ENCODE measurements at places on chromosomes 7 and 10.
A peak's percentile ranks its signal among the peaks of the same experiment; 100 is the strongest.

DNA sequence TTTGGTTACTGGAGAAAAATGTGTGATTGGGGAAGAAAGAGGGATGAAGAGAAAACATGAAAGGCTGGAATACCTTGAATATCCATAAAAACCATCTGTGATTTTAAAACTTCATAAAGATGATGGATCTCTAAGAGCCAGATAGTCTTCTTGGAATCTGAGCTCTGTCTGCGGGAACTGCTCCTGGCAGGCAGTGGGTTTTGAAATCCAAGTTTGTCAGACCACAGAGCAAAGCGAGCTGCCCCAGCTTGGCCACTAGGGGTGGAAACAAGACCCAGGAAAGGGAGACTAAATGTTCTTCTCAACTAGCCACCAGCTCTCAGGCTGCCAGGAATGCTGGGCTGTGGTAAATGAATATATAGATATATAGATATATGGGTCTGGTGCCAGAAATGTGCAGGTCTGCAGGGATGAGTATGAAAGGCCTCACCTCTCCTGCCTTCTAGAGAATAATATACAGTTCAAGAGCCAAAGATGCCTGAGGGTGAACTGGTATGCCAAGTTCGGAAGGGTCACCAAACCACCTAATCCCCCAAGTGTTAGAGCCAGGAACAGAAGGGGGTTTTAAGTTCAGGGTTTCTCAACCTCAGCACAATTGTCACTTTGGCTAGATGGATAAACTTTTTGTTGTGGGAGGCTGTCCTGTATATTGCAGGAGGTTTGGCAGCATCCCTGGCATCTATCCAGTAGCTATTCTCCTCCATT lies 208.8 kb downstream of the KCNMA1 start:
- no peaks in the 10 kb centered on the region for H3K36me3 ChIP-seq
- DNase-seq: peak; percentile 74
- no peak overlapping the region for H3K4me3 ChIP-seq

DNA sequence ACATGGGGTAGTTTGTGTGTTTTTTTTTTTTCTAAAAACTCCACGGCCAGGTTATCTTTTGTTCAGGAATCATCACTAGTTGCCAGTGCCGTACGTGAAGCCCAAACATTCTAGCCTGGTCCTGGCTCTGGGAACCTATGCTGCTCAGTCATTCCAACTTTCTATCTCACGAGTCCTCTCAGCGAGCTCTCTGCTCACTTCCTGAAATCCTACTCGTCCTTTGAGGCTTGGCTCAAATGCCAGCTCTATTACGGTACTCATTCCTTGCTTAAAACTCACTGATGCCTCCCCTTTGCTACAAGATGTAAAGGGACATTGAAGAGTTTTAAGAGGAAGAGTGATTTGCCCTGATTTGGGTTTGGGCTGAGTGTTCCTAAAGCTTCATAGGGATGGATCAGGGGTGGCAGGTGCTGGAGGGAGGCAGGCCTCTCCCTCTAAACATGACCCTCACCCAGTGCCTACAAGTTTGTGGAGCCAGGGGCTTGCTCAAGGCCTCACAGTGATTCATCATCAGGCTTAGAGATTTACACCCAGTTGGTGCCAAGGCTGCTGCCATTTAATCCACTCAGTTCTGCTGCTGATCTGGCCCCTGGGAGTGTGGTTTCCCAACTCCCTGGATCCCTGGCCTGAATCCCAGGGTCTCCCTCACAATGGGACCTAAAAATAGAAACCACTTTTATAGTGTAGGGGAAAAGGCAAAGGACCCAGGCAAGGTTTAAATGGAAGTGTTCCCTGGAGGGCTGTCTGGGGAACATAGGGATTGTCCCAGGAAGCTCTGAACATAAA lies 46.1 kb upstream of the R3HCC1L start:
- no peak overlapping the region for H3K4me3 ChIP-seq
- H3K27me3 ChIP-seq: no peaks in the 10 kb centered on the region
- H3K4me1 ChIP-seq: no peaks in the 10 kb centered on the region
- H3K36me3 ChIP-seq: no peaks in the 10 kb centered on the region

GRCh38 chr10:80540981-80541750 lies 3.5 kb downstream of the SH2D4B start:
- H3K27me3 ChIP-seq: no peaks in the 10 kb centered on the region
- H3K4me3 ChIP-seq: no peak overlapping the region
- H3K4me1 ChIP-seq: peaks cover 9% of the 10 kb centered on the region
- no peak overlapping the region for H3K27ac ChIP-seq
- no peak for DNase-seq

DNA sequence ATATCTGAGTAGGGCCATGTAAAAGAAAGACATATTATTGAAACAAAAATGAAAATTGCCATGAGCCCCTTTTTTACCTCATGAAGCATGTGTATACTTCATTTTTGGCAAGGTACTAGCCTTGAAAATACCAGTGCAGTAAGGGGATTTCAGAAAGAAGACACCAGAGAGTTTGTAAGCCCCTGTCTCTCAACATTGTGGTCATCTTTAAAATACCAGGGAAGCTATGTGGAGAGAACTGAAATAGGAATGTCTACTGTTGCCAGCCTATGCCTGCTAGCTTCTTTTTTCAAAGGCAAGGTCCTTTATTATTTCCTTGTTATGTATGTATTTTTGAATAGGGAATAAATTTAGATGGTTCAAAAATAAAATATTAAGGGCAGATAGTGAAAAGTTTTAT lies 57.8 kb downstream of the CASD1 start:
- no peak overlapping the region for H3K27ac ChIP-seq
- no peak for DNase-seq
- H3K27me3 ChIP-seq: no peaks in the 10 kb centered on the region
- no peaks in the 10 kb centered on the region for H3K36me3 ChIP-seq
- no peaks in the 10 kb centered on the region for H3K4me1 ChIP-seq

GRCh38 chr7:115533785-115534184 lies 496.8 kb downstream of the TFEC start:
- no peak overlapping the region for H3K4me3 ChIP-seq

GRCh38 chr7:116524221-116524608 lies 621 bp upstream of the CAV1 start:
- no peak overlapping the region for H3K27ac ChIP-seq
- H3K4me1 ChIP-seq: peaks cover 17% of the 10 kb centered on the region

DNA sequence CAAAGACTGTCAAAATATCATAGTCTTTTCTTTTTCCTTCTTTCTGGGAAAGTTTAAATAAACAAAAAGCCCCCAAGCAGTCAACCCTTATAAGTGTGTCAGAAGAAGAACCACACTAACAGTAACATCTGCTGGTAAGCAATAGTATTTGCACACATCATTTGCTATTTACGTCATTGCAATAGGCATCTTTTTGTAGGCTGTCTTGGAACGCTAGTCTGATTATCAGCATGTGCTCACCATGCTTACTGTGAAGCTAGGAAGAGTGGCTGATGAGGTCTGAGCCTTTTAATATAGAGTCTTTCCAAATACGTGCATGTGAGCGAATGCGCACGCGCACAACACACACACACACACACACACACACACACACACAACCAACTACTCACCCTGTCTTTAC lies 599.0 kb upstream of the TPK1 start:
- H3K27ac ChIP-seq: no peak overlapping the region
- no peaks in the 10 kb centered on the region for H3K4me1 ChIP-seq
- no peaks in the 10 kb centered on the region for H3K36me3 ChIP-seq
- H3K27me3 ChIP-seq: no peaks in the 10 kb centered on the region
- no peak for DNase-seq

DNA sequence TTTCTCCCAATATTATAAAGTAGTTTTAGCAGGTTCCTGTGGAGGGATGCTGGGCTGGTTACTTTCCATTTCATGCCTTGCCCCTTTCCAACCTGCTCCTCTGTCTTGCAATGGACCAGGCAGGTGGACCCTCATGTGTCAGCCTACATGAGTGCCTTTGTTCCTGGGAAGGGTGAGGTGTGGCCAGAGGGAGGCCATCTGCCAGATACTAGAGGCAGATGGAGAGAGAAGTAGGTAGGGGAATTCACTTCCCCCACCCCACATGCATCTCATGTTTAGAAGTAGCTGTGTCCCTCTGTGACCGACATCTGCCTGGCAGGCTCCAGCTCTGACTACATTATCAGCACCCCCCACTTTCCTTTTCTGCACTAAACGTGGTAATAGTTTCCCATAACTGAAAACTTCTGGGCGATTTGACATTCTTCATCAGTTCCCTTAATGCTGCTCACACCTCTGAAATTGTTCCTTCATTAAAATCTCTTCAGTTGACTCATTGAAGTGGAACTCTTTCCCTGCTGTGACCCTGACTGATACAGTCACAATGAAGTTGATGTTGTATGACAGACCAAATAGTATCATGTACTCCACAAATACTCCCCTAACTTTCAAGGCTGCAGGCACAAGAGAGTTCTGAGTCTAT lies 396.3 kb upstream of the FZD8 start:
- H3K4me1 ChIP-seq: no peaks in the 10 kb centered on the region
- H3K36me3 ChIP-seq: no peaks in the 10 kb centered on the region
- H3K27me3 ChIP-seq: no peaks in the 10 kb centered on the region
- DNase-seq: no peak
- no peak overlapping the region for H3K27ac ChIP-seq

GRCh38 chr7:27071622-27072390 lies 24.0 kb downstream of the HOXA1 start:
- no peak for DNase-seq
- no peaks in the 10 kb centered on the region for H3K27me3 ChIP-seq
- no peak overlapping the region for H3K4me3 ChIP-seq
- no peak overlapping the region for H3K27ac ChIP-seq
- H3K4me1 ChIP-seq: no peaks in the 10 kb centered on the region

DNA sequence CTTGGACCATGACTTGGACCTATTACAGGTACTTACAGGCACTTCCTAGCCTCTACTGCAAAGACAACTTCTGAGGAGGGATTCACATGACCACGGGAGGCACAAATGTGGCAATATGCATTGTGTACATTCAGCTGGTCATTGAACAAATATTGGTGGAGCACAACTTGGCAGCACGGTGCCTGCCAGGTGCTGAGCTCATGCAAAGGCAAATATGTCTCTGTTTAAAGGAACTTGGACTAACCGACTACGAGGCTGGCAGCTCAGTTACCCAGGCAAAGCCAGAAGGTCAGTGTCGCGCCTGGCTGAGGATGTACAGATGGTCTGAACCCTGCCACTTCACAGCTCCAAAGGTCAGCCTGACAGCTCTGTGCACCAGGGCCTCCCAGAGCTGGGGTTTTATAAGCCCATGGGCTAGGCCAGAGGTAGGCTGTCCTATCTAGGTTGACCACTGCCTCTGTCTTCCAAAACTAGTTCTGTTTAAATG lies 6.1 kb downstream of the DENND11 start:
- H3K4me3 ChIP-seq: no peak overlapping the region
- no peaks in the 10 kb centered on the region for H3K27me3 ChIP-seq
- H3K36me3 ChIP-seq: no peaks in the 10 kb centered on the region

- H3K36me3 ChIP-seq: no peaks in the 10 kb centered on the region
- no peak for DNase-seq
- no peak overlapping the region for H3K4me3 ChIP-seq
- H3K4me1 ChIP-seq: no peaks in the 10 kb centered on the region
- H3K27me3 ChIP-seq: no peaks in the 10 kb centered on the region
These were observed 111.8 kb downstream of the TBXAS1 start for GRCh38 chr7:139940866-139941265.

Measured in hepatocyte (in vitro differentiated cells).